NCI-H226 (cell line): ENCODE measurements at places on chromosomes 12 and 14.

DNA sequence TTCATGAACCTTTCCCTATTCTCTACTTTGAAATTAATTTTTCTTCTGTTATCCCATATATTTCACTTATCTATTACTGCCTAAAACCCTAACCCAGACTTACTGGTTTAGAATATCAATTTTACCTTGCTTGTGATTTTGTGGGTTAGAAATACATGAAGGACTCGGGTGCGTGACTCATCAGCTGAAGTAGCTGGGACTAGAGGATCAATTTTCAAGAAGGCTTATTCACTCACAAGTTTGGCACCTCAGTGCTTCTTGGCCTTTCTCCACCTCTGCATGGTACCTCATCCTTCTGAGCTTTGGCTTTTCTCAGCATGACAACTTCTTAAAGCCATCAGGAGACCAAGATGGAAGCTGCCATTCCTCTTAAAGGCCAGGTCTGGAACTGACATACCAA, 57.8 kb downstream of the TMEM117 start:
- no peak for DNase-seq

DNA sequence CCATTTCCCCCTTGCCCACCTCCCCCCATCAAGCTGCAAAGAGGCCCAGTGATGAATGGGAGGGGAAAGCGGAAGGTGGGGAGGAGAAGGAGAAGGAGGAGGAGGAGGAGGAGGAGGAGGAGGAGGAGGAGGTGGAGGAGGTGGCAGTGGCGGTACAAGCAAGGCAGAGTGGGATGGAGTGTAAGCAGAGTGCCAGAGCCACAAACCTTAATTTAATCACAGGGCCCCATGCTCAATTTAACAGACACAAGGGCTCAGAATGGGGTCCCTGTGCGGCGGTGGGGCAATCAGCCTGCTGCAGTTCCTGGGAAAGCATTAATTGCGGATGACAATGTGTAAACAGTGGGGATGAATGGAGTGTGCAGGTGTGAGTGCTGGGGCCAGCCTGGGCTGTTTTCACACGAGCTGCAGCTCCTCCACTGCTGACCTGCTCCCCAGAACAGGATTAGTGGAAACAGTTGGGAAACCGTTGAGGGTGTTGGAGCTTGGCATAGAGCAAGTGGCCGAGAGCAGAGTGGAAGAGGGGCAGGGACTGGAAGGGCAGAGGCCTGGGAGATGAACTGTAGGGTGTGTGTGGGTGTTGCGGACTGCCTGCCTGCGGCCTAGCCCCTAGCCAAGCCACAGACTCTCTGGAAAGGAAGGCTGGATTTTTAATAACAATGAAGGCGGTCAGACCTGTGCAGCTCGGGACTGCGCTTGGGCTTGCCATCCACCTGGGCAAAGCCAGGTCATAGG, 36.4 kb upstream of the SMOC1 start:
- DNase-seq, result no peak

DNA sequence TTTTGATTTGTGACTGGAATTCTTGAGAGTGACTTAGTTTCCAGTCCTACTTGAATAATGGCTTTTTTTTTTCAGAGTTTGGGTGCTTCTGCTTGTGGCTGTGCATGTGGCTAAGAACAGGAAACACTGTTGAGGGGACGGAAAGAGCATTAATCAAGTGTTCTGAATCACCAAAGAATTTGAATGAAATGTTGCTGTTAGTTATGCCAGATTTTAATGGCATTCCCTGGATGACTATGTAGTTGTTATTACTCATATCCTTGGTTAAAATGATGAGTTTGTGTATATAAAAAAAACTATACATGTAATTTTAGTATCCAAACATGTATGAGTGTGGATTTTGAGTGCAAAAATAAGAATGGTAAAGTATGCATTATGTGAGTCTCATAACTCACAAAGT, 347.9 kb downstream of the BCAT1 start:
- peak; percentile 75 for DNase-seq

DNA sequence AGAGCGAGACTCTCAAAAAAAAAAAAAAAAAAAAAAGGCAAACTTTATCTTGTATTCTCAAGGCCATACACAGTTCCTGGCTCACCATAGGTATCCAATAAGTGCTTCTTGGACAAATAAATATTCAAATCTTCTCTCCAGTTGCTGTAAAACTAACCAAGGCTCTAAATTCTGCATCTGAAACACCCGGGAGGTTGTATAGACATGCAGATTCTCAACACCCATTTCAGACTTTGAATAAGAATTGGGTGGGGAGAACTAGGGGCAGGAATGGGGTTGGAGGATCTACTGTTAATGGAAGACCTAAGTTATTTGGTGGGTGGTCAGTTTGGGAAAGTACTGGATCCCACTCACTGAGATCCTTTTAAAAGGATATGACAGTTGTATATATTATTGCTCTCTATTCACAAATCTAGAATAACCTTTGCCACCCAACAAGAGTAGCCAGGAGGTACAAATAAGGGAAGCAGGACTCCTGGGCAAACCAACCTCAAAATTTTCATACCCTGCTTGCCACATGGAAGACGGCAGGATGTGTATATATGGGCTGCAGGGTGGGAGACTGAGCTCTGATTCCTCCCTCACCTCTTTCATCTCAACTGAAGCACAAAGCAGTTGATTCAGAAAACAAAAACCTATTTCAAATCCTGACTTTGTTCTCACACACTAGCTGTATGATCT, 879 bp downstream of the GDF3 start:
- DNase-seq, result no peak

GRCh38 chr12:94116191-94116590, 32.2 kb upstream of the PLXNC1 start:
- no peak for DNase-seq

DNA sequence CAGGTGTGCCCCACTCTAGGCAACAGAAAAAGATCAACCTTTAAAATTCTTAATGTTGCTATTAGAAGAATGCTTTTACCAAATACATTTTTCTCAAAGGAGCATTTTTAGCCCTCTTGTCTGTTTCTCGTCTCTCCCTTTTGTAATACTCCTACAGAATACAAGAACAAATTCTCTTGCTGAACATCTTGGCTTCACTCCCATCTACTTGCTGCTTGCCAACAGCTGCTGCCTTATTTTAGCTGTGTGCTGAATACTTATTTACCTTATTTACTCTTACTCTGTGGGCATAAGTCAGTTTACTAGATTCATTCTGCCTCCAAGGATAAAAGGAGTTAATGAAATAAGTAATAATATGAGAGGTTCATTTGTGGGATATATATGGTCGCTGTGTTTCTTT, 70.8 kb downstream of the POLR3B start:
- DNase-seq, result no peak

GRCh38 chr14:33954016-33954598, 3.2 kb upstream of the EGLN3 start:
- no peak for DNase-seq

DNA sequence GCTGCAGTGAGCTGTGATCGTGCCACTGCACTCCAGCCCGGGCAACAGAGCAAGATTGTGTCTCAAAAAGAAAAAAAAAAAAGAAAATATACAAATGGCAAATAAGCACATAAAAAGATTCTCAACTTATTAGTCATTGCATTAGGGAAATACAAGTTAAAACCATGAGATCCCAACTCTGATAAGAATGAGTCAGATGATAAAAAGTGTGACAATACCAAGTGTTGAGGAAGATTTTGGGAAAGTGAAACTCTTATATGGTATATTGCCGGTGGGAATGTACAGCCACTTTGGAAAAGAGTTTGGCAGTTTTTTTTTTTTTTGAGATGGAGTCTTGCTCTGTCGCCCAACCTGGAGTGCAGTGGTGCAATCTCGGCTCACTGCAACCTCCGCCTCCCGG, 7.6 kb upstream of the PRPF40B start:
- DNase-seq, result peak; percentile 31

DNA sequence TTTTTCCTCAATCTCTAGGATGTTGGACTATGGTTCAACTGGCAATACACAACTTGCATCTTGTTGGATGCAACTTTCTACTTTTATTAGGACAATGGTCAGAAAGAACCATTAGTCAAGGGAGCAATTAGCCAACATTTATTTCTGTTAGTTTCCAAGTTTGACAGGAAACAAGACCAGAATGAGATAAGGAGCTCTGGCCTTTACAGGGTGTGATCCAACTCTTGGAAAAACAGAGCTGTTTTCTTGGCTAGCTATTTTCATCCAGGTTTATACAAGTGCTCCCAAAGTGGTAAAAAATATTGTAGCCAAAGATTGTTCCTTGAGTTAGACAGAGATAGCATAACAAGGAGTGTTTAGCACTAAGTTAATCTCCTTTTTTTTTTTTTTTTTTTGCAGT, 3.9 kb upstream of the SYNE2 start:
- DNase-seq, result peak; percentile 6

DNA sequence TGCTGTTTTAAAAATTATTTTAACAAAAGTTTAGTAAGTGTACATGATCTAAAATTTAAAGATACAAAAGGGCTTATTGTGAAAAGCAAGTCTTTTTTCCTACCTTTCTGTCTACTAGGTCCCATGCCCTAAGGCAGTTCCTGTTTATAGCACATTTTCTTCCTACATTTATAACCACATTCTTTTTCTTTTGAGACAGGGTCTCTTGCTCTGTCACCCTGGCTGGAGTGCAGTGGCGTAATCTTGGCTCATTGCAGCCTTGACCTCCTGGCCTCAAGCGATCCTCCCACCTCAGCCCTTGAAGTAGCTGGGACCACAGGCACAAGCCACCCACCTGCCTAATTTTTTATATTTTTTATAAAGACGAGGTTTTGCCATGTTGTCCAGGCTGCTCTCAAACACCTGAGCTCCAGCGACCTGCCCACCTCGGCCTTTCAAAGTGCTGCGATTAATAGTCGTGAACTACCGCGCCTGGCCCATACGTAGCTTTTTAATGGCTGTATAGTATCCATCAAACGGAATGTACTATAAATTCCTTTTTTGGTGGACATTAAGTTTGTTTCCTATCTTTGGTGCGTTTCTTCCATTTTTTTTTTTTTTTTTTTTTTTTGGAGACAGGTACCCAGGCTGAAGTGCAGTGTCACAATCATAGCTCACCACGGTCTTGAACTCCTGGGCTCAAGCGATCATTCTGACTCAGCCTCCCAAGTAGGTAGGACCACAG, 20.9 kb downstream of the FRS2 start:
- DNase-seq, result peak; percentile 26

DNA sequence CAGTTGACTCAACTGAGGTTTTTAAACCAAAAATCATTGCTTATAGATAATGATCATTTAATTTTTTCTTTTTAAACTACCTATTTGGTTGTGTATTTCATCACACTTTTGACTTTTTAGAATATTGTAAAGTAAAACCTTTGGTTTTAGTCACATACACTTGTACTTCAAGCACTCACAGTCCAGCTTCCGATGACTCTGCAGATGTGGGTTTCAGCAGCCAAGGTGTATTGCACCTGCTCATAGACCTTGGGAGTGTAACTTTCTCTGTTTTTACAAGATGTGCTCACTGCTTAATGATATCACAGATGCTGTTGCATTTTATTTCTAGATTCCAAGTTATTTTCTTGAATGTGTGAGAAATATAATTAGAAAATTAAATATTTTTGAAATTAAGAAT, 188.3 kb upstream of the SLC38A2 start:
- DNase-seq, result no peak

- DNase-seq, result no peak
Observed at GRCh38 chr12:20305470-20305869, 62.9 kb upstream of the PDE3A start.

DNA sequence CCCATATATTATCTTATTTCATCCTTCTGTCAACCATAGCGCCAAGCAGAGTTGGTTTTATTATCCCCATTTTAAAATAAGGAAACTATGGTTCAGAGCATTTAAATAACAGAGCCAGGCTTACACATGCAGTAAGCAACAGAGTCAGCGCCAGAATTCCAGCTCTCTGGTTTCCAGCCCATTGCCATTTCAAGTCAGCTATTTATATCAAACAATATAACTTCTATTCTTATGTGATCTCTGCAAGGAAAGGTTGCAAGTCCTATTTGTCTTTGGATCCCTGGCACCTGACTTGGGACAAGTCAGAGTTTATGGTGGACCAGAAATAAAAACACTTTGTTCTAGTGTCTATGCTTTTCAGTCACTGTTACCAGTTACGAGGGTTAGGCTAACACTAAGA, 174.1 kb upstream of the EEA1 start:
- no peak for DNase-seq

DNA sequence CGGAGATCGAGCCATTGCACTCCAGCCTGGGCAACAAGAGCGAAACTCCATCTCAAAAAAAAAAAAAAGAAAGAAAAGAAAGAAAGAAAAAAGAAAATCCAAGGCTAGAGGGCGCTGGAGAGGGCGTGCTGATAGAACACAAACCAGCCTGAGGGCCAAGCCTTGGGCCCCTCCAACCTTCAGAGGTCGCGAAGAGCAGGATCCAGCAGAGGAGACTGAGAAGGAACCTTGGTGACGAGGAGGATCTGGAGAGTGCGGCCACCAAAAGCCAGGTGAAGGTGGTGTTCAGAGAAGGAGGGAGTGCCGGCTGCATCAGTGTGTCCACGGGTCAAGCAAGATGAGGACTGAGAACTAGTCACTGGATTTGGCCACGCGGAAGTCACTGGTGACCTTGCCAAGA, 4.1 kb upstream of the DYNC1H1 start:
- no peak for DNase-seq

DNA sequence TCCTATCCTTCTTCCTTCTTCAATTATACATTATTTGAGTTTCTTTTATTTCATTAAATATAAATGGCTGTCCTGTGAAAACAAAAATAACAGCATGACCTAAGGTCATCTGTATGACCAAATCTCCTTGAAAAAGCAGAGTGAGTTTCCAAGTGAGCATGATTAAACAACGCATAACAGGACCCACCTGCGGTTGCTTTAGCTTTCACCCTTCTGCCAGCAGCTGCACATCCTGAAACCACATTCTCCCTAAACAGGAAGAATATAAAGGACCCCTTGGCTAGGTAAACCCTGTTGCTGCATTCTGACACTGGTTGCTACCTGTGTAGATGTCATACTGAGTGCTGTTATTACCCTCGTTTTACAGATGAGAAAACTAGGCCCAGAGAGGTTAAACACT, 42.8 kb upstream of the CPM start:
- no peak for DNase-seq

GRCh38 chr12:77727442-77728001, 103.2 kb upstream of the NAV3 start:
- DNase-seq, result no peak
